ENCODE measurements at places on chromosomes 2 and 18. TPM values are rescaled to one million over a fixed set of nuclear protein-coding genes. Genes with fewer than 3 reads are reported as not detected.

The SP140L gene
- 3.1 TPM for total RNA-seq

The ACTG2 gene
- 53.9 TPM for total RNA-seq

The SLC4A5 gene
- 36.3 TPM for total RNA-seq

The LIMS3 gene
- total RNA-seq: 3.5 TPM

The MCM6 gene
- 28.8 TPM for total RNA-seq

The BOK gene
- total RNA-seq: 17.0 TPM

The CD226 gene
- 5.2 TPM for total RNA-seq

The ANKRD30BL gene
- 7.3 TPM for total RNA-seq

The CGREF1 gene
- 12.1 TPM for total RNA-seq

The TBR1 gene
- total RNA-seq: 1.7 TPM

The RPRM gene
- 10.5 TPM for total RNA-seq

The USP37 gene
- 36.4 TPM for total RNA-seq

The VIT gene
- 38.7 TPM for total RNA-seq

The CHRNA1 gene
- total RNA-seq: 9.1 TPM

The OTOF gene
- 0.66 TPM for total RNA-seq

The PTPN4 gene
- total RNA-seq: 129 TPM

The VWC2L gene
- total RNA-seq: 11.5 TPM

The ATP9B gene
- total RNA-seq: 91.6 TPM

The LOXHD1 gene
- total RNA-seq: 0.77 TPM

The ACSL3 gene
- total RNA-seq: 139 TPM

The DLX2 gene
- total RNA-seq: 0.44 TPM

The KYNU gene
- 3.5 TPM for total RNA-seq

The PROC gene
- total RNA-seq: not detected

The FAHD2A gene
- total RNA-seq: 27.9 TPM

The ALPP gene
- total RNA-seq: not detected

The CSRNP3 gene
- 81.7 TPM for total RNA-seq

The NTSR2 gene
- total RNA-seq: 0.44 TPM
